ENCODE measurements at places on chromosomes 7 and 10.

GRCh38 chr7:127782654-127783559 is 130.9 kb downstream of the SND1 start:
- DNase-seq: no peak

DNA sequence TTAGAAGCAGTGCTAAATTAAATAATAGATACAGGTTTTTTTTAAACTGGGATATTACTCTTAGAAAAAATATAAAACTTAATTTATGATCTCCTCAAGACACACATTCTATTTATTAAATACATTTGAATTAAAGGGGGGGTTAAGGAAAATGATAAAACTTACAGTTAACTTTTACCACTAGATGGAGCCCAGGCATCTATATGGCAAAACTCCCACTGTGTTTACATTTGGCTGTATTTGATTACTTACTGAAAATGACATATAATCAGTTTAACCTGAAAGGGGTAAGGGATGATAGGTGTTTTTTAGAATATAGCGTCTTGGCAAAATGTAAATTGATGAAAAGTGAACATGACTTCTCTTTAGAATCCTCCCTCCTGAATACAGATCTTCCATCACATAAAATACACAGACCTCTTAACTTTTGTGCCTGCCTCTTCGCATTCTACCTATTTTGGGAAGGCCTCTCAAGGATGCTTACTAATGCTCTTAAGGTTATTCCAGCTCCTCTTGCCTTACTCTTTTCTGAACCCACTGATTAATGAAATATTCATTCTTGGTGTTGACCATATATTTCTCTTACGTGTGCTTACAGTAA is 235.7 kb downstream of the AGMO start:
- DNase-seq: no peak

DNA sequence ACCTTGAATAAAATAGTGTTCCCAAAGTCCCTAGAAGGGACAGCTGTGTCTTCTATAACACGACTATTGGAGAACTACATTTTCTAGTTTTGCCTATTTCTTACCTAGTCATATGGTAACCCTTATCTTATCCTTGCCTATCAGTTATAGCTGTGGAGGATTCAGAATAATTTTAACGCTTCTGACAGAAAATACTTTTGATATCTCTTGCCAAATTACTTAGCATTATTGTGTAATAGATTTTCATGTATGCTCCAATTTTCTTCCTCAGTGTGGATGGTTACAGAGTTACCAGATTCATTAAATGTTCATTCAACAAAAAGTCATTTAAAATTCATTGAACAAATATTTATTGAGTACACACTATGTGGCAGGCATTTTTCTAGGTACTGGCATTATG is 34.6 kb upstream of the LSM8 start:
- no peak for DNase-seq

- no peak for DNase-seq
Observed at GRCh38 chr7:120033114-120033513, 239.9 kb upstream of the KCND2 start.

DNA sequence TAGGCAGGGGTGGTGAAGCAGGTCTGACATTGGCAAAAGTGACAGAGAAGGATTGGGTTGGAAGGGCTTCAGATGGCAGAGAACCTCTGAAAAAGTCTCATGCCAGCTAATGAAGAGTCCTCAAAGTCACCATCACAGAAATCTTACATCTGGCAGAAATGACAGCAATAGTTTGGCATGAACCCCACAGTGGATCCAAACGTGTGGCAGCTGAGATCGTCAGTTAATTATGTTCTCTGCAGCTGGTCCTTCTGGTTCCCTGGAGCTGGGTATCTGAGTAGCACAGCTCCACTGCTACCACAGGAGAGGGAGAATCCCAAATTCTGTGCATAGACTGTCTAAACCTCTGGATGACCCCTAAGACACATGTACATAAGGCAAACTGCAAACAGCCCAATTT is 73.4 kb downstream of the ALOX5 start:
- no peak for DNase-seq

- DNase-seq: no peak
Observed at GRCh38 chr7:36942025-36942424, 217.7 kb upstream of the AOAH start.

DNA sequence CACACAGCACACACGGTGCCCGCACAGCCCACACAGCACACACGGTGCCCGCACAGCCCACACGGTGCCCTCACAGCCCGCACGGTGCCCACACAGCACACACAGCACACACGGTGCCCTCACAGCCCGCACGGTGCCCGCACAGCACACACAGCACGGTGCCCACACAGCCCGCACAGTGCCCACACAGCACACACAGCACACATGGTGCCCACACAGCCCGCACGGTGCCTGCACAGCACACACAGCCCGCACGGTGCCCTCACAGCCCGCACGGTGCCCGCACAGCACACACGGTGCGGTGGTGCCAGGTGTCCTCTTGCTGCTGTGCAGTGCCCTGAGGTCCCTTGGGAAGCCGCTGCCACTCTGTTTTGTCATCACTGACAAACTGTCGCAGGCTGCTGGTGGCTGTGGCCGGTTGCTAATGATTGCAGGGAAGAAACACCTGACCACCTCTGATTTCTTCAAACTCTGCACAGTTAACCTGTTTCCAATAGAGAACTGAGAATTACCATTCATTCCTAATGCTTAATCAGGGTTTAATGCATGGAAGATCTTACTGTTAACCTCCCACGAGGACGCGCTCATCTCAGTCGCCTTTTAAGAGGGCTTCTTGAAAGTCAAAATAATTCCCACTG is 66.9 kb downstream of the GLRX3 start:
- no peak for DNase-seq

DNA sequence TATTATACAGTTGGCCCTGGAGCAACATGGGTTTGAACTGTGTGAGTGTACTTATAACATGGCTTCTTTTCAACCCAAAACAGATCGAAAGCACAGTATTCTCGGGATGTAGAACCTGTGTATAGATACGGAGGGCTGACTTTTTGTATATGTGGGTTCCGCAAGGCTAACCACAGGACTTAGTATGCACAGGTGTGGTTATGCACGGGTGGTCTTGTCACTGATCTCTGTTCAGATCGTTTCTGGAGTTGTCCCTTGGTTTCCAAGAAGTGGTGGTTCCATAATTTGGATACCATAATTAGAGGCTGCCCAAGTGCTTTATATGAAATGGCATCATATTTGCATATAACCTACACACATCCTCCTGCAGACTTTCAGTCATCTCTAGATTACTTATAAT is 10.9 kb upstream of the BHLHA15 start:
- no peak for DNase-seq

DNA sequence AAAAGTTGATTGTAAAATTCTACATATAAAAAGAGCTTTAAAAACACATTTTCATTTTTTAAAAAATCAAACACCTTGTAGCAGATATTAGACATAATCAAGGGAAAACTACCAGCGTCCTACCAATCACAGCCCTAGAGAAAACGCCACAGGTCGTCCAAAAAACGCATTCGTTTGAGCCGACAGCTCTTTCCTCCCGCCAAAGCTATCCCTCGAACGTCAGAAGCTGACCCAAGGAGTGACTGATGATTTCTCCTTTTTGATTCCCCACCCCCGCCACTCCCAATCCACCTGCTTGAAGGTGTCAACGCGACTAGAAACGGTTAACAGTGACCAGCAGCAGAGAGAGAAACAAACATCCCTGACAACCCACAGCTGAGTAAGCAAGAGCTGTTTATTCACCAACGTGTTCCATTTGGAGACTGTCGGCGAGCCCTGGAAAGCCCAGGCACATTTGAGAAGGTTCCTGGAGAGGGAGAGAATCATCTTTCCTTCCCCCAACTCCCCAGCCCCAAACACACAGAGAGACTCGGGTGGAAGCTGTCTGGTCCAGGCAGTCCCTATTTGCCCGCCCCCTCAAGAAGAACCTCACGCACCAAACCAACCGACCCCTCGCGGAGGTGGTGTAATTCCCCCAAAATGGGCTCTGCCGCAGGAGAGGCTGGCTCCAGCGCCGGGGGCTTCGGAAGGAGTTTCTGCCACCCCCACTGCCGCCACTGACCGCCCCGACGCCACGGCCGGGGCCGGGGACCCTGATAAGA is 622 bp downstream of the CPEB3 start:
- peak; percentile 36 for DNase-seq

DNA sequence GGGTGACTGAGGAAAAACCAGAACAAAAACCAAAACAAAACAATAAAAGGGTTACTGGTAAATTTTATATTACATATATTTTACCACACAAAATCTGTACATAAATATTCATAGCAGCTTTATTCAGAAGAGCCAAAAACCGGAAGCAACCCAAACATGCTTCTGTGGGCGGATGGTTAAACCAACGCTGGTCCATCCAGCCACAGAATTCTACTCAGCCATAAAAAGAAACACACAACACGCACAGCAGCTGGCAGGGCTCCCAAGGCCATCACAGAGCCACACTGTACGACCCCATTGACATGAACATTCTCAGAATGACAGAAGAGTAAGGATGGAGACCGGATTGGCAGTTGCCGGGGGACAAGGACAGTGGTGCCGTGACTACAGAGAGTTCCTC is 83.6 kb downstream of the PROSER2 start:
- no peak for DNase-seq

All from muscle of arm (tissue), 14 donors.